Subcutaneous preadipocyte (primary cell): ENCODE measurements at places on chromosomes 4 and X. TPM values are rescaled to one million over a fixed set of nuclear protein-coding genes. Genes with fewer than 3 reads are reported as not detected.

Gene SLIT2
- 19.8 and 29.1 TPM in 2 replicates for total RNA-seq

Gene ANK2
- total RNA-seq = 63.3 and 150 TPM in 2 replicates

Gene MAGEE1
- total RNA-seq = 1.4 and 1.5 TPM in 2 replicates

Gene PLRG1
- 60.3 and 69.0 TPM in 2 replicates for total RNA-seq

Gene FHL1
- 30.9 and 31.7 TPM in 2 replicates for total RNA-seq

Gene EMCN
- 0.20 TPM in 1 of 2 replicates, not detected in the other for total RNA-seq

Gene DRD5
- total RNA-seq = not detected in 2 replicates

Gene TMSB15A
- total RNA-seq = 1.1 and 1.4 TPM in 2 replicates

Gene FOXP3
- total RNA-seq = 0.37 TPM in 1 of 2 replicates, not detected in the other

Gene BEX5
- total RNA-seq = not detected in 2 replicates

Gene PLP1
- 1.1 and 1.2 TPM in 2 replicates for total RNA-seq

Gene SHROOM4
- total RNA-seq = 0.37 and 0.39 TPM in 2 replicates
